T-helper 17 cell (primary cell): ENCODE measurements at places on chromosomes 7 and 10.

GRCh38 chr10:110686949-110687348 is 42.8 kb downstream of the RBM20 start:
- no peak for DNase-seq

DNA sequence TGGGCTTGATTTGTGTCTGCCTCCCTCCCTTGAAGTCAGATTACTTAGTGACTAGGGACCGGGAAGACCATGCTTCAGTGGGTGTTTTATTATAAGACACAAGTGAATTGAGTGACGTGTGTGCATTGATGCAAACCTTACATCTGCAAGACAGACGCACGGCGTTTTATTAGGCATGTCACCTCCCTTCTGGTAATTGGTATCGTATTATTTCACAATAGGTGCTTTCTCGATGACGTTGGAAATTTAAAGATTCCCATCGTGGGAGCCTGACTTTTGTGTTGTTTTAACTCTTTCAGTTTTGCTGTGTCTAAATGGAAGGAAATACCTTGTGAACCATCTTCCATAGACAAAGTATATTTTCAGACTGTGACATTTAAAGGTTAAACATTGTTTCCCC is 132.6 kb downstream of the INSYN2A start:
- DNase-seq: no peak

DNA sequence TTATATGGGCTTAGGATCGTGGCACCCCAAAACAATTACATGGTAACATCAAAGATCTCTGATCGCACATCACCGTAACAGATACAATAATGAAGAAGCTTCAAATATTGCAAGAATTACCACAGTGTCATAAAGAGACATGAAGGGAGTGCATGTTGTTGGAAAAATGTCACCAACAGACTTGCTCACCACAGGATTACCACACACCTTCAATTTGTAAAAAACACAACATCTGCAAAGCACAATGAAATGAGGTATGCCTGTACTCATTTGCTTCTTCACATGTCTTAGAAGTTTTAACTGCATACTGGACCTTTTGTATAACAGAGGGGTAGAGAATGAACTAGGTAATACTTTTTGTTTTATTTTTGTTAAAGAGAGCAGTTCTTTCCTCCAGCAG is 96.6 kb downstream of the TPST1 start:
- no peak for DNase-seq

DNA sequence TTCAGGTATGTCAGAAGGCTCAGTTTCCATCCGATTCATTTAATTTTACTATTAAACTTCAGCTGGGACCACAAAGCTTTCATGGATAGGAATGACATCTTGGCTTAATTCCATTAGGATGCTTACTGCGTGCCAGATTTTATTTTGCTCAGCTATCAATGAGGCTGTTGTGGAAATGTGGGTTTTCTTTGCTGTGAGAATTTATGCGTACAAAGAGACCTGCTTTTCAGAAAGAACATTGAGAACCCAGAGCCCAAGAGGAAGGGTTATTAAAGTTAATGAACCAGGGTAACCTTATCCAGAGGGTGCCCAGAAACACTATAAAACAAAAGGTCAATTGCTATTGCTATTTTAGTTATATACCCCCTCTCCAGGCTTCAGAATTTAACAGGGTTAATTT is 98.3 kb downstream of the MKLN1 start:
- DNase-seq: no peak

GRCh38 chr7:38034062-38034908 is 113.8 kb downstream of the EPDR1 start:
- no peak for DNase-seq

DNA sequence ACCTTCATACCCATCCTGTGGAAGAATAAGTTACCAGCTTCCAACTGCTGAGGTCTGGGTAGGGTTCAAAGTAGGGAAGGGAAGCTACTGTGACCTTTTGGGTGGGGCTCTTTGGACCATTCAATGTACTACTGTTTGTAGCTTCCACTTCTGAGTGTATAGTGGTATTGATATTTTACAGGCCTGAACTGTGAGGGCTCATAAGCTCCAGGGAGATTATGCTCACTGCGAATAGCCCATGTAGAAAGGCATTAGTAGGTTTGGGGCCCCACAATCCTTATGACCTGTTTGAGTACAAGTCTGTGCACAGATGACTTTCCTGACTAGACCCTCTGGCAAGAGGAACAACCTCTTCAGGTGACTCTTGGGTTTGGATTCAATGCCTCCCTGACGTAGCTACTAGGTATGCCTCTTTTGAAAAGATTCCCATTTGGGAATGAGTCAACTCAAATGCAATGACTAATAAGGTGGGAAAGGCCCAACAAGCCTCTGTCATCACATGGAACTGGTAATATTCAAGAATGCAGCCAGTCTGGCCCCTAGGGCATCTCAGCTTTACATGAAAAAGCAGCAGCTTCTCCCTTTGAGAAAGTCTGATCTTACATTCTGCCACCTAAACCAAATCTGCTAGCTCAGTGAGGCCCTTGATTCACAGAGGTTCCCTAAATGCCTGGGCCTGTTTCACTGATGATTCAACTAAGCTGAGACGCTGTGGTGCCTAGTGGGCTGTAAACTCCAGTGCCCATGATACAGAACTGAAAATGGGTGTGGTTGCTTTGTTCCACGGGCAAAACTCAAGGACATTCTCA is 79.8 kb downstream of the ABI1 start:
- DNase-seq: no peak

DNA sequence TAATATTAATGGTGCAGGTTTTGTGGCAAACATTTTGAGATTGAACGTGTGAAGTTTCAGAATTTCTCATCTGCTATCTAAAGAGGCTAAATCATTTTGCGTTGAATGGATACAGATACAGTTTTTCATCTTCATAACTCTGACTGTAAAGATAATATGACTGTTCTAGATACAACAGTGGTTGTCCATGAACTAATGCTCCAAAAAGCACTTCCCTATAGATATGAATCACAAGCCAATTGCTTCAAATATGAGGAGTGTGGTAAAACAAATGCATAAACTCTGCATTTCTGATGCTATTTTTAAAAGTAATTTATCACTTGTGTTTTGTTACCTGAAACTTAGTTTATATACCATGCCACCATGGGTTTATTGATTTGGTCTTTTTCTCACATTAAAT is 750.1 kb downstream of the MAGI2 start:
- no peak for DNase-seq

DNA sequence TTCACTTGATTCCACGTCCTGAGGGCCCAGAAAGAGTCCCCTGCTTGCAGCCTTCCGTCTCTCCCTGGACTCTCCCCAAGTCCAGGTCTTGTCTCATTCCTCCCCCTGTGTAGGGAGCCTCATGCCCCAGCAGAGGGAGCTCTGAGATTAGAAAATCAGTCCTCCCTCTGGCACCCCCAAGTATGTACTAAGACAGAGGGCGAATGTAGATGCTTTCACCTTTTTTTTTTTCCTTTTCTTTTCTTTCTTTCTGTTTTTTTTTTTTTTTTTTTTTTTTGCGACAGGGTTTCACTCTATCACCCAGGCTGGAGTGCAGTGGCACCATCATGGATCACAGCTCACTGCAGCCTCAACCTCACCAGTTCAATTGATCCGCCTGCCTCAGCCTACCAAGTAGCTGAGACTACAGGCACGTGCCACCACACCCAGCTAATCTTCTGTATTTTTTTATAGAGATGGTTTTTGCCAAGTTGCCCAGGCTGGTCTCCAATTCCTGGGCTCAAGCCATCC is 10.3 kb downstream of the SFXN3 start:
- DNase-seq: peak; percentile 34

DNA sequence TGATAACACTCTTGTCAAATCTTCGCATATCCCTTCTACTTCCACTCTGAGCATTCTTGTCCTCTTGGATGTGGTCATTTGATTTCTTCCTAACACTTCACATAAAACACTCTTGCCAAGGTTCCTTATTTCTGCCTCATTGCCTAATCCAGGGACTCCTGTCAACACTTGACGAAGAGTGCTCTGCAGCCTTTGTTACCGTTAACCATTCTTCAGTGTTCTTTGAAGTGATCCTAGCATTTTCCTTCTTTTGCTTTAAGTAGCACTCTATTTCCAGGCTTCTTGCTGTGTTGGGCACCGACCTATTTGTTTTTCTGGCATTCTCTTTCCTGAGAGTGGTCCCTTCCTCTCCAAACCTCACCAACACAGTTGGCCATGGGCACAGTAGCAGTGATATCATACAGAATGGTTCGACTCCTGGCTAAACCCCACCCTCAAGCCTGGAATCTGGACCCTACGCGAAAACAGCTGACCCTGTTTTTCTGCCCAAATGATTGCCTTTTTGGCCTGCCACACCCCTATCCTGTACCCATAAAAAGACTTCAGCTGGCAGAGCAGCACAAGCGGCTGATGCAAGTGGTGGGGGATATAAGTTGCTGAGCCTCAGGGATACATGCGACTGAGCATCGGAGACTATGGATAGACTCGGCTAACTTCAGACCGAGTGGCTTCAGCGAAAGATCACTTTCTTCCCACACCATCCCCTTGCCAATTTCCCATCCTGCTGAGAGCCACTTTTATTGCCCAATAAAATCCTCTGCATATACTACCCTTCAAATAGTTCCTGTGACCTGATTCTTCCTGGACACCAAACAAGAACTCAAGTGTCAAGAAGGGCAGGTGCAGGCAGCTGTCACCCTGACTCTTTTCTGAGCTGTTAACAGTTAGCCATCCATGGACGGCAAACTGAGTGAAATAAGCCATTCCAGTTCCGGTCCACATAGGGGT is 820.6 kb downstream of the CCSER2 start:
- DNase-seq: no peak

DNA sequence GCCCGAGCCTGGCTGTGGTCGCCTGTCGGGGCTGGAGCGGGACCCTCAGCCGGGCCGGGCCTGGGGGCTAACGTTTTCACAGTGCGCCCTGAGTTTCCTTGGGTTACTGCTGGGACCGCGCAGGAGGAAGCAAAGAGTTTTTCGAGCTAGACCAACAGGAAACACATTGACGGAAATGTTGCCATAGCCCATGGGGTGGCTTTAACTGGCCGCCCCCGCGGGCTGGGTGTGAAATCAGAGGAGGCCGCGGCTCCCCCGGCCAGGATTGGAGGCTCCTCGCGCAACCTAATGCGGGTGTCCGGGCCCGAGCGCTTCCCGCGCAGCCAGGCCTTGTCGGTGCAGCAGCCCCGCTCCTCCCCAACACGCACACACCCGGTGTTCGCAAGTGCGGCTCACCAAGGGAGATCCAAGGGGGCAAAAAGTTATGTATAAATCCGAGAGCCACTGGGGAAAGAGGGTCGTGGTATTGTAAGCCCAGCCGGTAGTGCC is 1.9 kb downstream of the HHEX start:
- no peak for DNase-seq

DNA sequence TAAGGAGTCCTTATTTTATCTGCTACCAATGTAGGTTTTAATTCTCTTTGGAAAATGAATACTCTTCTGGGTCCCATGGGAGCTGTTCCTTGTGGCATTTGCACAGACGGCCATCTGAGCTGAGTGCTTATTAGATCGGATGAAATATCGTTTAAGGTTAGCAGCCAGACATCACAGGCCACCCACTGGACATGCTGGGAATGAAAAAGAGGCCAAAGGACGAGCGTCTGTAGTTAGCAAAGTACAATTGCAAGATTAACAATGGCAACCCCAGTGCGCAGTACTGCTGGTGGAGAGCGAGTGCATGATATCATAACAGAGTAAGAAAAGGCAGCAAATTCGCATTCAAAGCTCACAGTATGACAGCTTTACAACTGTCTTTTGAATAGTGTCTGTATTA is 28.3 kb upstream of the CREB5 start:
- no peak for DNase-seq
